ENCODE measurements at places on chromosomes 11 and 22.

DNA sequence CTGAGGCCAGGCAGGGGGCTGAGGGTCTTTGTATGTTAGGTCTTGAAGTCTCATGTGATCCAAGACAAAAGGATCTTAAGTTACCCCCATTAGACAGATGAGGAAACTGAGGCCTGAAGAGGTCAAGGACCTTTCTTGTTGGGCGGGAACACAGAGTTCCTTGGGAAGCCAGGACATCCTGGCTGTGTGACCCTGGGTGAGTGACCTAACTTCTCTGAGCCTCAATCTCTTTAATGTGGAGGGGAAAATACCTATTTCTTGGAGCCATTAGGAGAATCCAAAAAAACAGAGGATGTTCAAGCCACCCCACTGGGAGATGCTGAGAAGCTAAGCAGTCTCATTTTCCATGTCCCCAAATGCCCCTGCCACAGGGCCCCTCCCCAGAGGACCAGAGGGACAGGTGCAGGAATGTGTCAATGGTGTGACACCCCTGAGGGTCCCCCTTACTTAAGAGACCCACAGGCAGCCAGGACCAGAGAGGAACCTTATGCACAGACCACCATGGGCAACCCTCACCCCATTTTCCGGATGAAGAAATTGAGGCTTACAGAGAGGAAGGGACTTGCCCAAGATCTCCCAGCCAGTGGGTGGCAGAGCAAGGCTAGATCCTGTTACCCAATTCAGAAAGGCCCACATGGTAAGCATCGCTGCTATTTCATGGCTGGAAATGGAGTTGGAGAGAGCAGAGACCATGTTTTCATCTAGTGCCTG lies 8.0 kb downstream of the RAC2 start:
- DNase-seq: no peak

DNA sequence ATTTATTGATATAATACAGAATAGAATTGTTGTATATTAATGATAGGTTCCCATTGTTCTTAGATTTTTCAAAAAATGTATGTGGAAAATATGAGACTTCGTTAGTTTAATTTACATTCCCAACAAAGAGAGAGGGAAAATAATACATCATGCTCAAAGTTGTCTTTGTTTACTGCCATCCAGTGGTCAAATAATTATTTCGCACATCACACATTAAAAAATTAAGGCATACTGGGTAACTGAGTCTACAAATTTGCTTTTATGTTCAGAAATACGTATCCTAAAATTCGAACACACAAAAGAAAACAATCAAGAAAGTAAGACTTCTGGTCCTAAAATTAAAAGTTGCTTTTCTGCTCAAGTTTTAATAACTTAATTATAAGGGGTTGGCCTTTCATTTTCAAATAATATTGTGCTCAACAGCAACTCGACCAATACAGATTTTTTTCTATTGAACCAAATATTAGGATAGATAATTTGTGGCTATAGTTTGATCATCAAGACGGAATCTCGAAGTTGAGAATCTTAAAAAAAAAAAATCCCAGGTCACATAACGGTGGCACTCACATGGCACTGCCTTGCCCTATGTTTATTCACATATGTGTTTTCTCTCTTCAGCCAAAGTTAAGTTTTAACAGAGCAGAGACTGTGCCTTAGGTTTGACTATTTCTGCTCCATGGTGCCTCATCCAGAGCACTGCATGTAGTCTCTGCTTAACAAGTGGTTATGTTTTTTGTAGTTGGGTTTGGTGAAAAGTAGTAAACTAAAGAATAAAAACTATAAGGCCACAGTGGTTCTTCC lies 12.3 kb downstream of the PDGFD start:
- no peak for DNase-seq

DNA sequence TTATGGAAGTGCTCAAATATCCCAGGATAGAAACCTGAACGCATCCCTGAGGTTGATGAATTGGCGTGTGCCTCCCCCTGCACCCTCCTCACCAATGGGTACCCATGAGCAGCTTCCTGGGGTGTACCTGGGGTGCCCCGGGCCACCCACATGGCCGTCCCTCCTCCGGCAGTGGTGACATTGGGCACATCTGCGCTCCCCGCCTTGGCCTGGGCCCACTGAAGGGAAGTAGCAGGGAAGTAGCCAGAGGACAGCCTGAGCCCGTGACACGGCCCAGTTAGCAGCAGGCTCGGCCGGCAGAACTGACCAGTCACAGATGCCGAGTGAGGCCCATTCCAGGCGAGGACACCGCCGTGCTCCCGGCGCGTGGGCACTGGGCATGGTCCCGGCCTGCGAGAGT lies 16.7 kb downstream of the MRPL23 start:
- no peak for DNase-seq

GRCh38 chr22:41964112-41964491 lies 5.1 kb upstream of the SEPTIN3 start:
- no peak for DNase-seq

GRCh38 chr11:60777572-60777971 lies 7.6 kb upstream of the MS4A10 start:
- DNase-seq: no peak

- DNase-seq: no peak
These were observed 57.9 kb upstream of the SLC6A5 start for GRCh38 chr11:20541503-20541902.

DNA sequence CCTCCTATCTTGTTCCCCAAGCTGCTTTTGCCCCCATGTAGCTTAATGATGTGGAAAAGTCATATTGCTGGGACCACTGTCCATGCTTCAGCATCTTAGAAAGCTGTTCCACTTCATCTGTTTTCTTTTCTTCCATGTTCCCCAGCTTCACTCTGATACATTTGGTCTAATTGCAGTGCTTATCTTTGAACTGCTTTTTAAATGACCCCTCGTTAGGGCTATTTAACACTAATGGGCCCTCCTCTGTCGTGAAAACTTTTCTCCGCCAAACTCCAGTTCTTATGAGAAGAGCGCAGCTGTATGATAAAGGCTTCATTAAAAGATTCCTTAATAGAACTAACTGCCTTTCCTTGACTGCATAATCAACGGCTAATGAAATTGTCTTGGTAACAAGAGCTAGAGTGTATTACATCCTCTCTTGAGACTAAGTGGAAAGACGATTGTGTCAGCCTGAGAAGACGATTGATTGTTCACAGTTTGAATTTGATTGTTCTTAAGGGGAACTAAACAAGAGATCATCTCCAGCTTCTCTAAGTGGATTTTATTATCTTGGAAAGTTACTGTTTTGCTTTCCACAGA lies 165.0 kb upstream of the MTNR1B start:
- no peak for DNase-seq

GRCh38 chr11:5335170-5335569 lies 8.2 kb downstream of the OR51B5 start:
- no peak for DNase-seq

GRCh38 chr11:67401495-67402191 lies at the start of gene PPP1CA:
Gene PPP1CA (minus strand): TSS chr11:67401858. CDS start chr11:67401782, 76 bp downstream.
- DNase-seq: peak; percentile 89

GRCh38 chr11:33222052-33222750 lies 35.0 kb upstream of the HIPK3 start:
- DNase-seq: no peak

DNA sequence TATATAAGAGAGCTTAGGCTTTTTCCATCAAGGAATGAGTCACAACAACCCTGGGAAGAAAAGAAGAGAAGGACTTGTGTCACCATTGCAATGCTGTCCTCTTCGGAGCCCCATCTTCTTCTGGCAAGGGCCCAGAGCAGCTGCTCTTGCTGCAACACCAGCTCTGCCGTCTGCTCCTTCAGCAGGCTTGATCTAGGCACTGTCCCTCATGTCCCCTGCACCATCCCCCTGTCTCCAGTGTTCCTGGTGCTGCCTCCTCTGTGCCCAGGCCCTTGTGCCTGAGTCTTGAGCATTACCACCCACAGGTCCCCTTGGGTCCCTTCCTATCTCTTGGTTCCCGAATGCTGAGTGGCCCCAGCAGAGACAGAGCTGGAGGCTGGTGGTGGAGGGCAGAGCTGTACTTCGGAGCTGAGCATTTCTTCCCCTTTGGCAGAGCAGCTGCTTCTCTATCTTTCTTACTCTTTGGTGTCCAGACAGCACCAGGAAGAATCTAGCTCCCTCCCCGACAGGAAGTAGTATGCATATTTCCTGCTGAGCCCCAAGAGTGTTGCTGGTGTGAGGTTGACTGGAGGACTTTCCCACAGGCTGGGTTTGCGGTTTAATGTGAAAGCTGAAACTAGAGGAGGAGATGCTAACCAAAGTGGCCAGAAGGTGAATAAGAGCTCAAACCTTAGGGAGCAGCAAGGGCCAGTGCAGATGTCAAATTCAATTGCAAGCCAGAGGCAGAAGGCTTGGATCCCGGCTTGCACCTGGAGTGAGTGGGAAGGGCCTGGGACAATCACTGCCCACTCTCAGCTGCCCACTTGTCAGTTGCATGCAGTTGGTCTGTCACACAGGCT lies 27.8 kb downstream of the WEE1 start:
- peak; percentile 88 for DNase-seq

- no peak for DNase-seq
These were observed 88.9 kb downstream of the RRM1 start for GRCh38 chr11:4183410-4184057.

DNA sequence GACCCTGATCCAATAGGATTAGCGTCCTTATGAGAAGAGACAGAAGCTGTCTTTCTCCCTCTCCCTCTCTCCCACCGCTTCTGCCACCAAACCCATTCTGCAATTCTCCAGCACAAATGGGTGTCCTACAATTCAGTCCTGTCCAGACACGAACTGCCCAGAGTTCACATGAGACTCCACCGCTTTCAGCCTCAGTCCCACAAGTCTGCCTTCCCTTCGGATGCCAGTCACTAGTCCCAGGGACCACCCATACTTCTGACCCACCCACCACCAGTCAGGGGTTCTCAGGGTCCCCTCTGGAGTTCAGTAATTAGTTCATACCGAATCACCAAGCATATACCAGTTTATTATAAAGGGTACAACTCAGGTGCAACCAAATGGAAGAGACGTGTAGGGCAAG lies 73.6 kb downstream of the TRIM29 start:
- no peak for DNase-seq

DNA sequence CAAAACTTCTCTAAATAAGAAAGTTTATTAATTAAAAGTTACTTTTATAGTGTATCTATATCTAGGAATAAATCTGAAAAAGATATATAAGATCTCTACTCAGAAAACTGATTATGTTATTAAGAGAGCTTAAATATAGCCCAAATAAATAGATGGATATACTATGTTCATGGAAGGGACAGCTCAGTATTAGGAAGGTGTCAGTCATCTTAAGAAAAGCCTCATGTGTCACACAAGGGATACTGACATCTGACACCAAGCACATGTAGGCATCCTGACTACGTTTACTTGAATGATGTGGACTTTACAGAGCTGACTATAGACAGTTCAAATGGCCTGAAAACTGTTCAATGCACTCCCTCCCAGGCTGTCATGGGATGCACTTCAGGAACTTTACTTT lies 19.3 kb downstream of the PPARA start:
- DNase-seq: no peak

- no peak for DNase-seq
These were observed 179.7 kb downstream of the TBC1D22A start for GRCh38 chr22:46941968-46942798.

DNA sequence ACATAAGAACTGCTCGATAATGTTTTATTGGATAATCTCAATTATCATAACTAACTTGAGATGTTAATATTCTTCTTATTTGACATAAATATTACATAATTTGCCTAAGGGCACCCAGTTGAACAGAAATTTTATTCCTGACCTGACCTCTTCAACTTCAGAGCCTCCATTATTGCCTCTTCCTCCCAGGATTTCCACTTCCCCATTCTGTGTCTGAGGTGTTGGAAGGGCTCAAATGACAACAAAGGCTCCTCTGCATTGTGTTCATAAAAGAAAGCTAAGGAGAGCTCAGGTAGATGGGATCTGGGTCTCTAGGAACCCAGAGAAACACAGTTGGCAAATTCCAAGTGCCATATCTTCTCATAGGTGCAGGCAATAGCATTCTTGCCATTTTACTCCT lies 61.2 kb upstream of the ARHGAP20 start:
- DNase-seq: no peak

DNA sequence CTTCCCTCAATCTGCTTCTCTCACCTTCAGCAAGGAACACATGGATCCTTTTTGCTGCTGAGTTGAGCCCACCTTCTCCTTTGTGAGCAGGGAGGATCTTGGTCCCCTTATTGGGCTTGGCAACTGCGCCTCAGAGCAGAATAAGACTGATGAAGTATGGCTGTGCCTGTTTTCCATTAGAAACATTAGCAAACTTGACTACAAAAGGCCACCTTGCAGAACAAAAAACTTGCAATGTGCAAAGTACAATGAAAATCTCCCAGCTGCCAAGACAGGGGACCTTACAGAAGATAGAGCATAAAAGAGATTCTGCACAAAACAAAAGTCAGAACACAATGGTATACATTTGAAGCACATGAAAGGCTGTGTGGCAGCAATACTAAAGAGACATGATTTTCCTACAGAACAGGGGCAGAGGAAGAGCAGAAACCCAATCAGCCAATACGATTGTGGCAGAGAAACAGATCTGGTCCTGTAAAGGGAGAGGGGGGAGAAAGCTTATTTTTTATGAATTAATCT lies 173.5 kb upstream of the SNX19 start:
- DNase-seq: no peak

- no peak for DNase-seq
These were observed 55.8 kb upstream of the PRODH start for GRCh38 chr22:18991821-18992442.

DNA sequence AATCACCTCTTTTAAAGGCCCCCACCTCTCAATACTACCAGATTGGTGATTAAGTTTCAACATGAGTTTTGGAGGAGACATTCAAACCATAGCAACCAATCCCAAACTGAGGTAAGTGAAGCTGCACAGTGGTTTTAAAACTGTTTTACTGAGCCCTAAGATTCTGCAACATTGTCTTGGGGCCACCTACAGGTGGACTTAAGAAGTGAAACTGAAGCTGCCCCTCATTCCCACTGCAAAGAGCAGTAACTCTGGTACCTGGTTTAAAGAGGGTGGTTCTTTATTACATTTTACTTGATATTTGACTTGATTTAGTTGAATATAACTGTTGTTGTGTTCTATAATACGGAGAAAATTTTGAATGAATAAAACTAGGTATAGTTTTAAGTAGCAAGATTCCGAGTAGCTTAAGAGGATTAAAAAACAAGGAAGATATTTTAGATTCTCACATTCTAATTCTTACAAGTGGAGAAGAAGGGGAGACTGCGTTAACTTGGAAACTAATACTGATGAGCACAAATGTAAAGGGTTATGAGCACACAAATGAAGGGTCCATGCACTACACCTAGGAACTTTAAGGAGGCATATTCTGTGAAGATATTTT lies 26.7 kb downstream of the SYT9 start:
- no peak for DNase-seq

- no peak for DNase-seq
These were observed 17.8 kb downstream of the SGSM3 start for GRCh38 chr22:40388231-40388630.

DNA sequence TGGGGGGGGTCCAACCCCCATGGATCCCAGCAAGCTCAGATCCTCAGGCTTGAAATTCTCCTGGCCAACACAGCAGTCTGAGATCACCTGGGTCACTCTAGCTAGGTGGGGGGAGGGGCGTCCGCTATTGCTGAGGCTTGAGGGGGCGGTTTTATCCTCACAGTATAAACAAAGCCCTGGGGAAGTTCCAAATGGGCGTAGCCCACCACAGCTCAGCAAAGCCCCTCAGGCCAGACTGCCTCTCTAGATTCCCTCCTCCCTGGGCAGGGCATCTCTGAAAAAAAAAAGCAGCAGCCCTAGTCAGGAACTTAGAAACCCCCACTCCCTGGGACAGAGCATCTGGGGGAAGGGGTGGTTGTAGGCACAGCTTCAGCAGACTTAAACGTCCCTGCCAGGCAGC lies 16.7 kb downstream of the TRPC6 start:
- DNase-seq: no peak

GRCh38 chr11:65899356-65900124 lies 648 bp downstream of the FOSL1 start:
- peak; percentile 63 for DNase-seq

All from GM06990 (cell line).